NCI-H510A treated with DMSO at 0.1 percent for 48 hours (cell line): ENCODE measurements at places on chromosomes 1 and 21.

GRCh38 chr1:240528591-240528990 is 83.4 kb downstream of the GREM2 start:
- DNase-seq = no peak

GRCh38 chr1:204363335-204364114 is 3.8 kb upstream of the PLEKHA6 start:
- peak; percentile 87 for DNase-seq

GRCh38 chr1:226166341-226166740 is 20.2 kb downstream of the ACBD3 start:
- no peak for DNase-seq

DNA sequence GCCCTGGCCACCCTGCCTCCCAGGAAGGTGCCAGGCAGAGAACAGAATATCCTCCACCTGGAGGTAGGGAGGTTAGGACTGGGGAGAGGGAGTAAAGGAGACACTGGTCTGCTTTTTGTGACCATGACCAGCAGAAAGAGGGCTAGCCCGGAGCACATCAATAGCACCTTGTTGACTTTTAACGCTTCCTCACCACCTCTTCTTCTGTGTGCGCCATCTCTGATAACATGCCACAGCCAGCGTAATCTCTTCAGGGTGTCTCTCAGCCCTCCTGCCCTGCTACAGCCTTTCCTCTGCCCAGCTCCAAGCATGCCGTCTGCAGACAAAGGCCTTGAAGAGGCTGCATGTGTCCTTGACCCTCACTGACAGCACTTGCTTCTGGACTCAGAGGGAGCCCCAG is 50.9 kb upstream of the GJA5 start:
- no peak for DNase-seq

DNA sequence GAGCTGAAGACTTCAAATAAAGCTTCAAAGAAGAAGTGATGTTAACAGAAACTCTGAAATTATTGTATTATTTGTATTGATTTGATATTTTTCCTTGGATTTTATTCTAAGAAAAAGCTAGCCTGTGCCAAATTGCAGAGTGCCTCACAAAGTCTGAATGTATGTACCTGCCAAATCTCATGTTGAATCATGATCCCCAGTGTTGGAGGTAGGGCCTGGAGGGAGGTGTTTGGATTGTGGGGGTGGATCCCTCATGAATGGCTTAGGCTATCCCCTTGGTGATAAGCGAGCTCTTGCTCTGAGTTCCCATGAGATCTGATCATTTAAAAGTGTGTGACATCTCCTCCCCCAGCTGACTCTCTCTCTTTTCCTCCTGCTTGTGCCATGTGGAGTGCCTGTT is 43.6 kb downstream of the ACKR1 start:
- DNase-seq = no peak

DNA sequence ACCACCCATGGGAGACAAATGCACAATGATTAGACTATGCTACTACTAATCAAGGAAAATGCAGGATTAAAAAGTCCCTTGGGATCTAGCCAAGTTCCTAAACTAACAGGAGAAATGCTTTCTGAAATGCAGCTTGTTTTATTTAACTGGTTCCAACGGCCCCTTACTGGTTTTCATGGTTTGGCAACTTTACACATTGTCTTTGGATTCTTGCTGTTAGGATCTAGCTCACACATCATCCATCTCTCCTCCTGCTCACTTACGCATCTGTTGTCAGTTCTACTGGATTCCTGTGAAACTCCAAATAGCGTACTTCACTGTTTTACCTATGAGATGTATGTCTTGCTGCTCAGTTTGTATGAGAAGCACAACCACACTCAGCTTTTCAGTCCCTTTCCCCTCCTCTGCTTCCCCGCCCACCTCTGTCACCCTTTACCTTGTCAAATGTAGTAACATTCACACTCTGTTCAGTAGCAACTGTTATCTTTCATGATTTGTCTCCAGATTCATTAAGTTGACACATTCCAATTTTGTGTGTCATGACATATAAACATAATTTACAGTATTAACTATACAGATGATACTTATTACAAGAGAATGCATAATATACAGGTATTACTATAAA is 130.1 kb downstream of the SIM2 start:
- DNase-seq = no peak

DNA sequence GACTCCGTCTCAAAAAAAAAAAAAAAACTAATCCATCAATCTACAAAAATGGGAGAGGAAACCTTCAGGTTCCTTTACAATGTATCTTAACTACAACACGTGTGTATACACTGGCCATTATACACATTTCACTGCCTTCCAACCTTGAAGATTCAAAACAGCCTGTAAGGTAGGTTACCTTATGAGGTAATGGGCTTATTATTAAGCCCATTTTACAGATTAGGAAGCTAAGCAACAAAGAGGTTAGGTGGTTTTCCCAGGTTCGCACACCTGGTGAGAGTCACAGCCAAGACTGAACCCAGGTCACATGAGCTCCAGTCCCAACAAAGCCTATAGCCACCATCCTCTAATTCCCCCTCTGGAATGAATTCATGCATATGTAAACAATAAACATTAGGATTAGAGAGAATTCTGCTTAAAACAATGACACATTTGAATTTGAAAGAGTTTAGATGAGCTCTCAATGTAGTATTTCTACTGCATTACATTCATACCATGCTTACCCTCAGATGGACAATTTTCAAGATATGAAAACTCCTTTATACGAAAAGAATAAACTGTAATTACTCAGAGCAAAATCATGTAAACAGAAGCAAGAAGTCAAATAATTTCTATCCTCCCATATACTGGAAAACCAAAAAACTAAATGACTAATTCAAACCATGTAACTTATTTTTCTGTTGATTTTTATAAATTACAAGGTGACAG is 54.8 kb downstream of the EIF4G3 start:
- DNase-seq = no peak

DNA sequence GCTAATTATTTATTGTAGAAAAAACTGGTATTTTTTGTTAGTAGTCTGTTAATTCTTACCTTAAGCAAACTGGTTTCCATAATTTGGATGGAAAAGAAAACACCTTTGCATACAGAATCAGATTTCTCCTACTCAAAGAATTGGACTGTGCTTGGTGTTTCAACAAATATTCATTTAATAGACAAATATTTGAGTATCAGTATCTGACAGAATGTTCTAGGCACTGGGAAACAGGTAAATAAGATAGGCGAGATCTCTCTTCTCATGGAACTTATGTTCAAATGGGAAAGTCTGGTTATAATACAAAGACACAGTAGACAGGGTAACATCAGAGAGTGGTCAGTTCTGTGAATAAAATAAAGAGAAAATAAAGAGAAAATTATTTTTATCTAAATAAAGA is 119.9 kb downstream of the NOS1AP start:
- DNase-seq = no peak

DNA sequence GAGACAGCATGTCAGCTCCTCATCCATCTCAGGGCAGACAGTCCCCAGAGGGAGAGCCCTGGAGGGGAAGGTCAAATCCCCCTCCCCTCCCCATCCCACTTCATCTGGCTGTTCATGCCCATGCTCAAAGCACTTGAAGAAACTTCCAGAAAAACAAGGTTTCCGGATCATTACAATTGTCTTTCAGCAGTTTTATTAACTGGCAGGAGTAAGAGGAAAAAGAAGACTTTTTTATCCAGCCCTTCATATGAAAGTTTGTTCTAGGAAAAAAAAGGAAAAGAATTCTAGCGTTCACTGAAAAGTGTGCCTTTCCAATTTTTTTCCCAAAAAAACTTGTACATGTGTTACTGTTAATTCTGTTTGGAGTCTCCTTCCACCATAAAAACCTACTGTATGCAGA is 145.7 kb upstream of the TIAM1 start:
- no peak for DNase-seq

DNA sequence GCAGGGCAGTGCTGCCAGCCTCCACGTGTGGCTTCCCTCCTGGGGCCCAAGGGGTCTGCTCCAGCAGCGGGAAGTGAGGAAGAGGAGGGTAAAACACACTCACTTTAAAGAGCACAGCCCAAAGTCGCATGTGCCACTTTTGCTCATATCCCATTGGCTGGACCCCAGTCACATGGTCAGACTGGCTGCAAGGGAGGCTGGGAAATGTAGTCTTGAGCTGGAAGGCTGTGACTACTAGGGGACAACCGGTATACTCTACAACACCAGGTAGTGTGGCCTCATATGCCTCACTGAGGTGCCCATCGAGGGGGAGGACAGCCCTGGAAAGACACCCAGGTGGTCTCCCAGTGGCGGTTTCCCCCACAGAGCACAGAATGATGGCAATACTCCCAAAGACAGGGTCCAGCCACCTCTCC is 45.2 kb downstream of the CAMK2N1 start:
- peak; percentile 29 for DNase-seq

- peak; percentile 98 for DNase-seq
Measured at GRCh38 chr1:1891349-1892078, 627 bp upstream of the GNB1 start.

DNA sequence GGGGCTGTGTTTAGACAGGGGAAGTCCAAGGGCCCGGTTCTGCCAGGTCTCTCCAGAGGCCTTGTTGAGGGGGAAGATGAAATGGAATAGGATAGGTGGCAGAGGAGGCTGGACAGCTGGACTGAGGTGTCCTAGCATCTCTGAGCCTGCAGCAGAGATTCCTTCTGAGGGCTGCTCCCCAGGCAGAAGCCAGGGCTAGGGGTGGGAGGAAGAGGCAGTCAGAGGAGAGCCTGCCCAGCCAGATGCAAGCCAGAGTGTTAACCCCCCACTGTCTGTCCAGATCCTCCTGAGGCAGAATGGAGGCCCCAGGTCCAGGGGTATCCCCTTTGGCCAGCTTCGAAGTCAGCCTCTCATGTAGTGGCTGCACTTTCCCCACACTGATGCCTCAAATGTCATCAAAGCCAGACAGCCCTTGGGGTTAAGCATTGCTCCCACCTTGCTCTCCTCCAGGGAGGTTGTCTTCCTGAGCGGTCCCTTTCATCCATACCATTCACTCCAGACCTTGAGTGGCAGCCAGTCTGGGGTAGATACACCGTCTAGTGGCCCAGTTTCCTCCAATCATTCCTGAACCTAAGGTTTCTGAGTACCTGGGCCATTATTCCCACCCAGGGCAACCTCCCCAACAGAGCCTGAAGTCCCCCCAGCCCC is 1.7 kb downstream of the CSF1 start:
- no peak for DNase-seq

- DNase-seq = peak; percentile 38
Measured at GRCh38 chr1:193542690-193543089, 356.3 kb upstream of the B3GALT2 start.
